ENCODE measurements at places on chromosomes 3 and 15. TPM values are rescaled to one million over a fixed set of nuclear protein-coding genes. Genes with fewer than 3 reads are reported as not detected.
A peak's percentile ranks its signal among the peaks of the same experiment; 100 is the strongest.

Gene GPR171
- 0.32 TPM for total RNA-seq

Gene DUOXA2
- total RNA-seq: not detected

DNA sequence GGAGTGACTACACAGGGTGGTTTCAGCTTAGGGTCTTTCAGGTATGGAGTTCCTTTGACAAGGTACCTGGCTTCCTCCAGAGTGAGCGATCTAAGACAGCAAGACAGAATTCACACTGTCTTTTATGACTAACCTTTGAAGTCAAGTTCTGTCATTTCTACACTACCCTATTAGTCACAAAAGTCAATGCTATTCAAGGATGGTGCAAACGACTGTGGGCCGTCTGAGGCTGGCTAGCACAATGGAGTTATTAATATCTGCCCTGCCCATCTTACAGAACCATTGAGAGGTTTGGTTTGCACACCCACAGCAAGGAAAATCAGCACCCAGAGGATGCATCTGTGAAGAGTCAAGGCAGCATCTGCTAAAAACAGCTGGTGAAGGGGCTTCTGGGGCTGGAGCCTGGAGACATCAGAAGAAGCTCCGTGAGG, 62.9 kb upstream of the XCR1 start:
- DNase-seq: no peak

DNA sequence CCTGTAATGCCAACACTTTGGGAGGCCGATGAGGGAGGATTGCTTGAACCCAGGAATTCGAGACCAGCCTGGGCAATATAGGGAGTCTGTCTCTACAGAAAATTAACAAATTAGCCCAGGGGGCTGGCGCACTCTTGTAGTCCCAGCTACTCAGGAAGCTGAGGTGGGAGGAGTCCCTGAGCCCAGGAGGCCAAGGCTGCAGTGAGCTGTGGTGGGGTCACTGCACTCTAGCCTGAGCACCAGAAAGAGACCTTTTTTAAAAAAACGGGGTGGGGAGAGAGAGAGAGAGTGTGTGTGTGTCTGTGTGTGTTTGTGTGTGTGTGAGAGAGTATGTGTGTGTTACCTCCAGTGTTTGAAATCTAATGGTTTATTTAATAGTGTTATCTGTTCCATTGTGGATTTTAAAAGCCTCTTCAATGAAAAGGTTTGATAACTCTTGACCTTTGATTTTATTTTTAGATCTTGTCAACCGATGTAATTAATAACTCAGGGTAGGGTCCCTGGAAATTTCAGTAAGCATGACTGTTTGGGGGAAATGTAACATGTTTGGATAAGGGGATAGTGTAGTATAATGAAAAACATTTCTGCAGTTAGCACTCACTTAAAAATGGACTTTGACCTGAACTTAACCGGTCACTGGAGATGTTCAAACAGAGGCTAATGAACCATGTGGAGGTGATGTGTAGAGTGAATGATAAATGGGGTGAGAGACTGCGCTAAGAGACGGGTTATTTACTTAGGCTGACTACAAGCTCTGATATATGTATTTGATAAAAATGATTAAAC, 29.7 kb downstream of the LRCH3 start:
- no peak for DNase-seq

- DNase-seq: no peak
Measured at GRCh38 chr3:53531749-53532148, 37.3 kb downstream of the CACNA1D start.

Gene ASB14
- 5.8 TPM for total RNA-seq

- no peak for DNase-seq
Measured at GRCh38 chr3:39499651-39500273, 32.3 kb downstream of the MOBP start.

- DNase-seq: peak; percentile 41
Measured at GRCh38 chr3:9088441-9089353, 125.4 kb upstream of the RAD18 start.

DNA sequence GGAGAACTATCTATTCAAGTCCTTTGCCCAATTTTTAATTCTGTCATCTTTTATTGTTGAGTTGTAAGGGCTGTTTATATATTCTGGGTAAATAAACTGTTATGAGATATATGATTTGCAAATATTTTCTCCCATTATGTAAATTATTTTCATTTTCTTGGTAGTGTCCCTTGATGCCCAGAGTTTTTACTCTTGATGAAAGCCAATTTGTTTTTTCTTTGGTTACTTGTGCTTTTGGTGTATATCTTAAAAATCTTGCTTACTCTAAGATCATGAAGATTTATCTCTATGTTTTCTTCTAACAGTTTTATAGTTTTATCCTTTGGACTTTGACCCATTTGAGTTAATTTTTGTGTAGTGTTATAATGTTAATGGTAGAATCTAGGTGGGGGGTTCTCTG, 44.5 kb downstream of the TIMP4 start:
- no peak for DNase-seq

DNA sequence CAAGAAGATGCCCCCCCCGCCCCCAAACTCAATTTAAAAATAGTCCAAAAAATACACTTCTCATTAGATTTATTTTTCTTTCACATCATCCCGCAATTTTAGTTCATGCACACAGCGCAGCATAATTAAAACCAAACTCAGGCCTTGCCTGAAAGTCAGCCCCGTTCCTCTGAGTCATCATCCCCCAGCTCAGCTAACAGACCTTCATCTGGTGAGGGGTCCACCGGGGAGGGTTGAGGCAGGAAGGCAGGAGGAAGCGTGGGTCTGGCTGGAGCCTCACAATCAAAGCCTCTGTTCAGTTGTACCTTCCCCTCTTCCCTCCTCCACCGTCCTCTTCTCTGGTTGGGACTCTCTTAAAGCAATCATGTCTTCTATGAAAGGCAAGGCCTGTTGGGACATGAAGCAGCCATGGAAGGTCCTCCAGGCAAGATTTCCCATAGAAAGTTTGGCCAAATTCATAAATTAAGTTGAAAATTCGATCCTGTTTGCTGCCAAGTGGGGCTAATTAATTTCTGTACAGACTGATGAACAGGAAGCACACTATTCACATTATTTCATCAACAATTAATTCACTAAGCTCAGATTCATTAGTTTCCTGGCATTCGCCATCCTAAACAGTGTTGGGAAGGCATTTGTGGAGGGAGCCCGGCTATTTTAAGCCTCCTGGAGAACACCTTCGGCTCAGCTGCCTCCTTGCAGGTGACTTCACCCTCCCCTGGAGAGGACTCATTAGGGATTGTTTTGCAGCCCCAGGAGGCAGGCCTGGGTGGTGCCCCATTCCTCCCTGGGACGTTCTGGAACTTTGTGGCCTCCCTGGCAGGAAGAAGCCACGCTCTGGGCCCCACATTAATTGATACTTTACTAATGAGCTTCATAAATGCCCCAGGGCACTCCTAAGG, 72.3 kb upstream of the BNC1 start:
- DNase-seq: no peak

GRCh38 chr3:63324621-63325020, 46.5 kb downstream of the SYNPR start:
- DNase-seq: no peak

GRCh38 chr15:91521996-91522395, 331.5 kb upstream of the SLCO3A1 start:
- DNase-seq: no peak

DNA sequence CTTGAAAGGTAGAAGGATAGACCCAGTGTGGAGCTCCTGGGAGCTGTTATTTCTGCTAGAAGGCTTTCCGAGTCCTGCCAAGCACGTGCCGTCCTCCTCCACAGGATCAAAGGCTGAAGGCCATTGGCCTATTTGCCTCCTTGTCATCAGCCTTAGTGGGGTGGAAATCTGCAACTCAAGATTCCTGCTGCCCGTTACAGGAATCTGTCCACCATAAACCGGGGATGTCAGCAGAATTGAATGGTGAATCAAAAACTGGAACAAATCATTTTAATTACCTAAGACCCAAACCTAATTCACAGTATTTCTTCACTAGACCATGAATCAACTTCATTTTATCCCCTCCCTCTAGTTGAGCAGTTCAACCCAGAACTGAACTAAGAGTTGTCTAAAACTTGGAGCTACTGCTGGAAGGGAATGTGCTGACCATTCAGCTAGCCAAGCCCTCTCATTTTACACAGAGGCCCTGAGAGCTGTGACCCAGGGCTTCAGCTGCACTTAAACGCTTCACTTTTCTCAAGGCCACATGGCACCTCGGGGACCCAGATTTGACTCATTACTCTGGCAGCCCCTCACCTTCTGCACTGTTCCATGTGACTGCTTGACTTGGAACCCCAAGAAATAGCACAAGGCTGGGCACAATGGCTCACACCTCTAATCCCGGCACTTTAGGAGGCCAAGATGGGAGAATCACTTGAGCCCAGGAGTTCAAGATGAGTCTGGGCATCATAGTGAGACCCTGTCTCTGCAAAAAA, 36.8 kb upstream of the KIF23 start:
- no peak for DNase-seq

DNA sequence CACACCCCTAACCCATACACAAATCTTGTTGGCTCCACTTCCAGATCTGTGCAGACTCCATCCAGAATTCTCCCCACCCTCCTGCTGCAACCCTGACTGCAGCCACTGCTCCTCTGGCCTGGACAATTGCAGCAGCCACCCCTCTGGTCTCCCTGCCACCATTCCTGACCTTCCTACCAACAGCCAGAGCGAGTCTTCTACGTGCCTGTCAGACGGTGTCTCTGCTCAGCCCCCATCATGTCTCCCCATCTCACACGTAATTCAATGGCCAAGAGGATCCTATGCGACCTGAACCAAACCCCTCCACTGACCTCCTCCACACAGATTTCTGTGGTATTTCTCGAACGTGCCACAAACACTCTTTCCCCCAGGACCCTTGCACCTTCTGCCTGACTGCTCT, 103.3 kb downstream of the TPRA1 start:
- DNase-seq: peak; percentile 50

- DNase-seq: no peak
Measured at GRCh38 chr15:83991163-83991562, 244.4 kb upstream of the GOLGA6L4 start.

DNA sequence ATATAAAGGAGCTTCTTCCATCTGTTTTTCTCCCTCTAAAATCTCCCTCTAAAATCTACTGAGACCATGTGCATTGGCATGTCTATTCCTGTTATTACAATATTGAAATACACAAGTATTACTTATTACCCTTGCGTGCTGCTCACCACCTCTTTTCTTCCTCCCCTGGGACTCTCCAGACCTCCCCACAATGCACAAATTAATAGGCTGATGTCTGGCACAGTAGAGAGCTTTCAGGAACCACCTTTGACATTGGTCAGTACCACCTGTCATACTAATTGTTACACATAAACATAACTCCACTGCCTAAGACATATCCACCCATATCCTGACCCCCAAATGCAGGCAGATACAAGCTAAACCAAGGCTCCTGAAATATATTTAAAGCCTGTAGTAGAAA, 722.6 kb downstream of the FHIT start:
- DNase-seq: no peak

DNA sequence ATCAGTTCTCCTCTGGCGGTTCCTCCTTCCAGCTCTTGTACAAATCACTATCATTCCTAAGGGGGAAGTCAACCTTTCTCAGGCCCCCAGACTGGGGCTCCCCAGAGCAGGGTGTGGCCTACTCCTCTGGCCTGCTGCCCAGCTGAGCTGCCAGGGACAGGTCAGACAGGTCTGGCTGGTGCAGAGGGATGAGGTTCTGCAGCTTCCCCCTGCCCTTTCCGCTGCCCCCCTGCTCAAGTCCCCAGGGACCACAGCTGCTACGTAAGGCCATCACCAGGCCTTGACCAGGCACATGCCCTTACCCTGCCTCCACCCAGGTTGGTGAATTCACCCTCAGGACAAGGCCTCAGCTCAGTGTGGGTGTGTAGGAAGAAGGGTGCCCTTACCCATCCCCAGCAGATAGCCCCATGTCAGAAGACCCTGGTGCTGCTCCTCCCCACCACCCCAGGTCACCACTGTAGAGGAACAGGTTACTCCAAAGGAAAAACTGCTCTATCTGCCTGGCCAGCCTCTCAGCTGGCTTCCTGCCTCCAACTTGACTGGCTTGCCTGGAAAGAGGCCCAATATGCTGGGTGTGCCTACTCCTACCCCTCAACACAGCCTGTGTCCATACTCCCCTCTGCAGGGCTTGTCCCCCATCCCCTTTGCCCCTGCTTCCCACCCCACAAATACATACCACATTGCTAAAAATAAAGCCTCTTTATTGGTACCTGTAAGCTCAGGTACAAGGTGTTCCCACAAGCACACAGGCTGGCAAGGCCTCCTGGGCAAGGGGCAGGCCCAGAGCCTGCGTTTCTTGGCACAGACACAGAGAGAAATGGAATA, 12.0 kb downstream of the CSRNP1 start:
- DNase-seq: no peak

Gene WWTR1
- total RNA-seq: 82.7 TPM

Gene BCL2A1
- total RNA-seq: 1.1 TPM

- no peak for DNase-seq
Measured at GRCh38 chr3:100113723-100114412, 433 bp downstream of the FILIP1L start.

DNA sequence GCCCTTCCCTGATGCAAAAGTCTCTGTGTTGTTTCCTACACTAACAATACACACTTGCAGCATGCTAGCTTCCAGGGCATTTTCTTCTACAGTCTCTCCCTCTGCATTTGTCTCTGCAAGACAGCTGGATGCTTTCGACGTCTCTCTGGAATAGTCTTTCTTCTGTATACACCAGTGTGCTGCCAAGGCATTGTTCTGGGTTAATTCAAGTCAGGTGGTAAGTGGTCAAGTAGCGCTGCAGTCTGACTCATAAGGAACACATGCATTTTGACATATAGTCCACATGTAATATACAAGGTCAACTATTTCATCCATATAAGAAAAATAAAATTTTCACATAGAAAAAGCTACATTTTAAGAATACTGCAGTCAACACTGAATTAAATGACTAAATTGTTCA, 92.7 kb downstream of the MYLK start:
- DNase-seq: no peak

- DNase-seq: no peak
Measured at GRCh38 chr3:51999846-52000245, 4.2 kb upstream of the RPL29 start.

DNA sequence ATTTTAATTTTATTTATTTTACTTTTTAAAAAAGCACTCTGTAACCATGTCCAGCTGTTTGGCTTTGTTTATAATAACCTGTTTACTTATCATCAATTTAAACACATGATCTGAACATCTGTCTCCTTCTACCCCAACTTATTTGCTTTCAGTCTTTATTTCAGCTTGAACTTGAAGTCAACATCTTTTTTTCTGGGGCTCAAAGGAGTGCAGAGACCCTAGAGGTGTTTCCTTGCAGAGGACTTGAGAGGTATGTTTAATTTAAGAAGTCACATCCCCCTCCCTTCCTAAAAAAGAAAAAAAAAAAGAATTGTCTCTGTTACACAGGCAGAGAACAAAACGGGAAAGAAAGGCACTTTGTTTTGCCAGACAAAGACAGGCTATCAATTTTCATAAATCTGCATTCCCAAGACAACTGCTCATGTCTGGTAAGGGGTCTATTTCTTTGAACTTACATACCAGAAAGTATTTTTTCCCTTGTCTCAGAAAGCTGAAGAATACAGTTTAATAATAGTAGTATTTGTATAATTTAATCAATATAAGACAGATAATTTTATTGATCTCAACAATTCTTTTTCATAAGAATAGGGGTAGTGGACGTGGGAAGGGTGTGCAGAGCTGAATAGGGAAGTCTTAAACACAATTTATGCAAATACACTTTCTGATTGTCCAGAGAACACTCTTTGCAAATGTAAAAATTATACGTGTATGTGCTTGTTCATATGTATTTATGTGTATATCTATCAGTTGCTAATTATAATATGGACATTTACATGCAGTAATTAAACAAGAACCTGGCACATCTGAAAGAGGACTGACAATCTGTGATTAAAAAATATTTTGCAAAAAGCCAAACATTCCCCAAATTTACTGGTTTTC, 109.7 kb upstream of the PDZRN3 start:
- no peak for DNase-seq
